ENCODE measurements at places on chromosomes 13 and 19. TPM values are rescaled to one million over a fixed set of nuclear protein-coding genes. Genes with fewer than 3 reads are reported as not detected.

ZNF580 gene
- 38.5 TPM for total RNA-seq

IZUMO1 gene
- 10.3 TPM for total RNA-seq

LIN7B gene
- total RNA-seq: 11.8 TPM

PLIN5 gene
- total RNA-seq: 0.84 TPM

PSPN gene
- total RNA-seq: 2.9 TPM

GFY gene
- not detected for total RNA-seq

DNA sequence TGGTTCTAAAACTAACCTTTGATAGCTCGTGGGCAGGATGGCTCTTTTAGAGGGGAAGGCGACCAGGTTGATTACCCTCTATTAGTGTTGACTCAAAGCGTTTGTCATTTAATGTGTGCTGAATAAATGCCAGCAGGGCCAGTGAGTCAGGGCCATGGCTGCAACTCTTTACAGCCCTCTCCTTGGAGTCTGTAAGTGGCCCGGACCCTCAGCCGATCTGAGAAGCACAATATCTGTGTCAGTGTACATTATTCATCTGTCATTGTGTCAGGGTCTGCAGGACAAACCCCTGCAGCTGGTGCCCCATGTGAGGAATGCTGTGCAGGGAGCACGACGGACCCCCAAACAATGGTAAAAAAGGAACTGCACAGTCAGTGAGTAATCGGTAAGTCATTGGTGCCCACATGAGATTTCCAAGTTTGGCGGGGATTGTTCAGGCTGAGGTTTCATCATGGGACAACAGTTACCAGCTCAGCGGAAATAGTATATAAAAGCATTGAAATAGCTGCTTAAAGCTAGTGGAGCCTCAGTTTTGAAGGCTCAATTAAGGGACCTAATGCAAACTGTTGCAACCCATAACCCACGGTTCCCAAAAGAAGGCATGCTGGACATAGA is 139.1 kb downstream of the ZNF675 start:
- no peak overlapping the region for H3K27ac ChIP-seq
- H3K27me3 ChIP-seq: no peaks in the 10 kb centered on the region
- no peak overlapping the region for H3K4me3 ChIP-seq
- H3K36me3 ChIP-seq: no peaks in the 10 kb centered on the region
- no peaks in the 10 kb centered on the region for H3K4me1 ChIP-seq

DNA sequence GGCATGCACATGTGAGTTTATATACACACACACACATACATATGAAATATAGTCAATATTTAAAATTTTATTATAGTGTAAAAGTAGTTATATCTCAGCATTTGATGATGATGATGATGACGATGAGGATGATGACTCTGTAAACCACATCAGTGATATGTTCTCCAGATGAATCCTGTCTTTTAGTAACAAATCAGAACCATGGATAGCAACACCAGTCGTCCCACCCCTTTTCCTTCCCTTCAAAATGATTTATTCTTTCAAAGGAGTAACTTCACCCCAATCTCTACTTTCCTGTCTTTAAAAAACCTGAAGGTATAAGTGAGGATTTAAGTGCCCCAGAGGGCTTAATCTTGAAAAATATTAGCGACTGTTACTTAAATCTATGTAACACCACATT is 74.1 kb downstream of the DCLK1 start:
- H3K27me3 ChIP-seq: no peaks in the 10 kb centered on the region
- no peak overlapping the region for H3K27ac ChIP-seq
- no peak overlapping the region for H3K4me3 ChIP-seq
- DNase-seq: no peak

GRCh38 chr19:28419312-28419711 is 793.6 kb downstream of the UQCRFS1 start:
- DNase-seq: no peak
- no peak overlapping the region for H3K27ac ChIP-seq
- H3K4me3 ChIP-seq: no peak overlapping the region

GRCh38 chr13:46342538-46342937 is 44.5 kb downstream of the RUBCNL start:
- H3K27ac ChIP-seq: no peak overlapping the region
- peaks cover 11% of the 10 kb centered on the region for H3K4me1 ChIP-seq
- H3K27me3 ChIP-seq: no peaks in the 10 kb centered on the region
- H3K36me3 ChIP-seq: no peaks in the 10 kb centered on the region
- no peak for DNase-seq

DNA sequence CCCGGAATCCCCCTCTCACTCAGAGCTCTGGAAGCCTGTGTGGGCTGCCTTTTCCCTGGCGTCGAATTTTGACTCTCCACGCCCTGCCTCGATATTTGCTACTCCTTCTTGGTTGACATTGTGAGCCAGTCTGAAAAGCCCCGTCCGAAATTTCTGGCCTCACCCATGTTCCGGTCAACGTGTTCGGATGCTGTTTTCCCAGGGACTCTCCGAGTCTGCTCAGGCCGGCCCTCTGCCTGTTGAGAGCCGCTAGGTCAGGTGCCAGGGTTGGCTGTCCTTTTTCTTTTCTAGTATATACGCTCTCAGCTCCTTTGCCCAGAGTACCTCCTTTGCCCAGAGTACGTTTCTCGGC is 6.8 kb upstream of the DGKH start:
- H3K36me3 ChIP-seq: no peaks in the 10 kb centered on the region
- H3K4me1 ChIP-seq: peaks cover 11% of the 10 kb centered on the region
- DNase-seq: peak; percentile 68
- peak overlapping the region; percentile 58 for H3K4me3 ChIP-seq

- no peak overlapping the region for H3K27ac ChIP-seq
- no peak for DNase-seq
- no peaks in the 10 kb centered on the region for H3K36me3 ChIP-seq
- H3K27me3 ChIP-seq: no peaks in the 10 kb centered on the region
- H3K4me3 ChIP-seq: no peak overlapping the region
- H3K4me1 ChIP-seq: no peaks in the 10 kb centered on the region
These were observed 15.3 kb upstream of the GPR183 start for GRCh38 chr13:99322297-99323103.

DNA sequence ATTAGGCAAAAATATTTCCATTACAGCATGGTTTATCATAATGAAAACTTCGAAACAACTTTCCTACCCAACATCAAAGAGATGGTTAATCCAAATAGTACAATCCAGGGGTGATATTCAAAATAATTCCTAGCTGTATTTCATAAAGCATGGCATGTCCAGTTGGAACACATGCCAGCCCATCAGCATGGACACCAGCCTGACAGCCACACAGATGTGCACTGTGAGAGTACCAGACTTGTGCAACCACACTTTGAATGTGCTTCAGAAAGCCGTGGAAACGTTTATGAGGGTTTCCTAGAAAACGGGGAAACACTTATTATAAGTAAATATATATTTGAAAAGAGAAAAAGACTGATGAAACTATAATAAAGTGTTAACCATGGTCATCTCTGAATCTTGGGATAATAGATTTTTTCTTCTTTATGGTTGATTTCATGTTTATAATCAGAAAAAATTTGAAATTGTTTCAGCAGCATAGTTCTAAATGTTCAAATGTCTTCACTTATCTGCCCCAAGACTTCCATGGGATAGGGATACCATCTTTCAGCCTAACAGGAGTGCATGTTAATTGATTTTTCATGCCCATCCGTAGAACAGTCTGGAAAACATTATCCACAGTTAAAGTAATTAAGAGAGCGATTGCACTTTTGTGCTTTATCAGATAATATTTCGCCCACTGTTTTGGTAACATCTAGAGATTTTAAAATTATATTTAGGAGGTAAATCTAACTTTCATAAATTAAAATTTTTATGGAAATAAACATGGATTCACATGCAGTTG is 242.6 kb upstream of the IRS2 start:
- H3K27me3 ChIP-seq: no peaks in the 10 kb centered on the region
- H3K4me1 ChIP-seq: peaks cover under 1% of the 10 kb centered on the region
- H3K4me3 ChIP-seq: no peak overlapping the region
- no peaks in the 10 kb centered on the region for H3K36me3 ChIP-seq

GRCh38 chr19:39177736-39178135 is 19.0 kb upstream of the NCCRP1 start:
- H3K36me3 ChIP-seq: peaks cover 5% of the 10 kb centered on the region
- no peak overlapping the region for H3K27ac ChIP-seq
- no peaks in the 10 kb centered on the region for H3K27me3 ChIP-seq

DNA sequence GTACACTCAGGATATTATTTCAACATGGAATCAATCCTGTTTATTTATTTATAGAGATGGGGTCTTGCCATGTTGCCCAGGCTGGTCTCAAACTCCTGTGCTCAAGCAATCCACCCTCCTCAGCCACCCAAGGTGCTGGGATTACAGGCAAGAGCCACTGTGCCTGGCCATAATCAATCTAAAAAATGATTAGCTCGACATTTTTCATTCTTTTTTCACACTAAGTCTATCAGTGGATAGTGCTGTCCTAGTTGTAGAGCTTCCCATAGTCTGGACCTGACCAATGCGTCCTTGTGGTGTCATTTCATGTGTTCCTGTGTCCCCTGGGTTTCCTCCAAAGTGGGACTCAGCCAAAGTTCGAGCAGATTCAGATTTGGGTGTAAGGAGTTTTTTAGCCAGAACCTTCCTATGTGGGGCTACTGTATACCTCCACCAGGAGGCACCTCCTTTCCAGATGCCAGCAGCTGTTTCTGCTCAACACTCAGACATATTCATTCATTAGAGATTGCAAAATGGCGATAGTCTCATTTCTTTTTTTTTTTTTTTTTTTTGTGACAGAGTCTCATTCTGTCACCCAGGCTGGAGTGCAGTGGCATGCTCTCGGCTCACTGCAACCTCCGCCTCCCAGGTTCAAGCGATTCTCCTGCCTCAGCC is 61.1 kb downstream of the MAP4K1 start:
- H3K4me1 ChIP-seq: no peaks in the 10 kb centered on the region
- H3K27ac ChIP-seq: no peak overlapping the region
- DNase-seq: no peak
- no peak overlapping the region for H3K4me3 ChIP-seq
- H3K27me3 ChIP-seq: no peaks in the 10 kb centered on the region

GRCh38 chr19:29666578-29667386 is 1.5 kb downstream of the PLEKHF1 start:
- H3K36me3 ChIP-seq: no peaks in the 10 kb centered on the region
- H3K4me1 ChIP-seq: peaks cover 16% of the 10 kb centered on the region
- H3K4me3 ChIP-seq: peak overlapping the region; percentile 92
- no peak overlapping the region for H3K27ac ChIP-seq

DNA sequence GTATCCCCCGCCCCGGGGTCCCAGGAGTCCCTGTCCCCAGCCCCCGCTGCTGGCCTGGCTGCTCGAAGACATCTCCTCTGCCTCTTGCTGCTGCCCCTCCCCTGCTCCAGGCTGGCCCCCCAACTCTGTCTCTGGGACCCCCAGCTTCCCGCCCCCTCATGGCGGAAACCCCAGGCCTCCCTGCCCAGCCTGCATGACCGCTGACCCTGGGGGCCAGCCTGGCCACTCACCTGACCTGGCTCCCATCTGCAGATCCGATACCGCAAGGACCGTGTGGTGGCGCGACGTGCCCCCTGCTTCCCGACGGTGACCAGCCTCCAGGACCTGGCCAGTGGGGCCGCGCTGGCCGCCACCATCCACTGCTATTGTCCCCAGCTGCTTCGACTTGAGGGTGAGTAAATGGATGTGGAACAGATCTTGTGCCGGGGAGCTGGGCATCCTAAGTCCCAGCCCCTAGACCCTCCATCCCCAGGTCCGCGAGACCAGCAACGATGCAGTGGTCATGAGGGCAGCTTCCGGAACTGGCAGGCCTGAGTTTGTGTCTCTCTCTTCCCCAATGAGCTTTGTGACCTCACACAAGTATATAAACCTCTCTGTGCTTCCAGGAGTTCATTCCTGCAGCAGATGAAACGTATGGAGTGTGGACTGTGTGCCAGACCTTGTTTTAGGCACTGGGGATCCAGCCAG is 12.4 kb downstream of the CAMSAP3 start:
- H3K4me3 ChIP-seq: no peak overlapping the region
- H3K36me3 ChIP-seq: no peaks in the 10 kb centered on the region
- DNase-seq: no peak
- no peaks in the 10 kb centered on the region for H3K27me3 ChIP-seq
- no peak overlapping the region for H3K27ac ChIP-seq

DNA sequence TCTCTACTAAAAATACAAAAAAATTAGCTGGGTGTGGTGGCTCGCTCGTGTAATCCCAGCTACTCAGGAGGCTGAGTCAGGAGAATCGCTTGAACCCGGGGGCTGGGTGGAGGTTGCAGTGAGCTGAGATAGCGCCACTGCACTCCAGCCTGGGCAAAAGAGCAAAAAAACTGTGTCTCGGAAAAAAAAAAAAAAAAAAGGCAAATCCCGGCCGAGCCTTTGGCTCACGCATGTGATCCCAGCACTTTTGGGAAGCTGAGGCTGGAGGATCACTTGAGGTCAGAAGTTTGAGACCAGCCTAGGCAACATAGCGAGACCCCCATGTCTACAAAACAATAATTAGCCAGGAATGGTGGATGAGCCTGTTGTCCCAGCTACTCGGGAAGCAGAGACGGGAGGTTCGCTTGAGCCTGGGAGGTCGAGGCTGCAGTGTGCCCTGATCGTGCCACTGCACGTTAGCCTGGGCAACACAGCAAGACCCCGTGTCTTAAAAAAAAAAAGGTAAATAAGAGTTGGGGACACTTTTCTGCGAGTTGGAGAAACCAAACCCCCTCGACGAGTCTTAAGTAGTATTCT is 574 bp upstream of the GPX4 start:
- H3K27ac ChIP-seq: peak overlapping the region; percentile 73
- H3K36me3 ChIP-seq: peaks cover 1% of the 10 kb centered on the region
- DNase-seq: no peak
- H3K4me1 ChIP-seq: peaks cover 34% of the 10 kb centered on the region

DNA sequence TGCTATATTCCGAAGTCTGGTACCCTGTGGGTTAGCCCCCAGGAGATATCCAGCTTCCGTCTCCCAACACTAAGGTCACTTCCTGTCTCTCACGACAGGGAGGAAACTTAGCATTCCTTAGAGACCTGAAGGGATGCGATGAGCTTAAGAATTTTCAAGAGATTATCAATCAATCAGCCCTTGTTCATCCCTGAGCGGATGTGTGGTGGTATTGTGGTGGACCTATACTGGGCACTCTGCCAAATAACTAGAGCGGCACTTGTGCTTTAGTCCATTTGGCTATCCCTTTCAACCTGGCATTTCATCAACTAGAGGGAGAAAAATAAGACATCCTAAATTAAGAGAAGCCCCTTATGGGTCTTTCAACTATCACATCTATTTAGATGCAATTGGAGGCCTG is 30.9 kb upstream of the ZNF562 start:
- no peak overlapping the region for H3K27ac ChIP-seq
- H3K4me1 ChIP-seq: 0 out of 2 replicates have a peak, but pooled peaks cover 5% of the 10 kb centered on the region
- H3K4me3 ChIP-seq: no peak overlapping the region
- no peak for DNase-seq
- H3K36me3 ChIP-seq: no peaks in the 10 kb centered on the region

GRCh38 chr13:20718958-20719566 is 15.6 kb downstream of the IL17D start:
- H3K27ac ChIP-seq: no peak overlapping the region
- peaks cover 8% of the 10 kb centered on the region for H3K4me1 ChIP-seq
- H3K27me3 ChIP-seq: no peaks in the 10 kb centered on the region
- DNase-seq: no peak
- H3K4me3 ChIP-seq: no peak overlapping the region
- H3K36me3 ChIP-seq: no peaks in the 10 kb centered on the region

Data from Caco-2 (cell line).